ENCODE measurements at places on chromosomes 6 and 20. TPM values are rescaled to one million over a fixed set of nuclear protein-coding genes. Genes with fewer than 3 reads are reported as not detected.

SLC17A1 gene
- total RNA-seq: not detected

DNAH8 gene
- not detected for total RNA-seq

SAMD5 gene
- total RNA-seq: 13.4 TPM

DEFB124 gene
- total RNA-seq: not detected

B3GAT2 gene
- not detected for total RNA-seq

F13A1 gene
- 56.8 TPM for total RNA-seq

DEK gene
- 75.7 TPM for total RNA-seq

LY6G6C gene
- total RNA-seq: not detected

DNA sequence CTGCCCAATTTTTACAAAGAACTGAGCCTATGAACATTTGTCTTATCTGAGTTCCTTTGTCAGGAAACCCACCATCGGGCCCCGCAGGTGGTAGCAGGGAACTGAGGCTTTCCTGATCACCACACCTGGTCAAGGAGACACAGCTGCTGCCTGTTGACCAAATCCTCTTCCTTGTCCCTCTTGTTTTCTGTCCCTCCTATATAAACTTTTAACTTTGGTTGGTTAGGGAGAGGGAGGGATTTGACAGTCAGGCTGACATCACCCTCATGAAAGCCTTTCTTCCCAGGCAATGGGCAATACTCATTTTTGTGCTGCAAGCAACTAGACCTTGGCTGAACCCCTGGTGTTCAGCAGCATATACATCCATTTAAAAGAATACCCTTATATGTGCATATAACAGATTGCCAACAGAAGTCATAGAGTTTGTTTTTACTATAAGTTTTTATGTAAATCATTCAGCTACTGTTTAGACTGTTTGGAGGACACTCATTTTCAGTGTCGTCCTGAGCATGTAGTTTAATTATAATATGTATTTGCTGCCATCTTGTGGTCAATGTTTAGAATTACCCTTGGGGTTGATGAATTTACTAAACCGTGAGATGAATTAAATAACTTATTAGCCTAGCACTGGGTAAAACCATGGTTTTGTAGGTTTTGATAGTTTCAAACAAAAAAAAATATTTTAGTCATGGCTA is 17.0 kb downstream of the CRISP1 start:
- DNase-seq: no peak

GRCh38 chr6:130070792-130071191 is 52.4 kb downstream of the L3MBTL3 start:
- no peak for DNase-seq

DNA sequence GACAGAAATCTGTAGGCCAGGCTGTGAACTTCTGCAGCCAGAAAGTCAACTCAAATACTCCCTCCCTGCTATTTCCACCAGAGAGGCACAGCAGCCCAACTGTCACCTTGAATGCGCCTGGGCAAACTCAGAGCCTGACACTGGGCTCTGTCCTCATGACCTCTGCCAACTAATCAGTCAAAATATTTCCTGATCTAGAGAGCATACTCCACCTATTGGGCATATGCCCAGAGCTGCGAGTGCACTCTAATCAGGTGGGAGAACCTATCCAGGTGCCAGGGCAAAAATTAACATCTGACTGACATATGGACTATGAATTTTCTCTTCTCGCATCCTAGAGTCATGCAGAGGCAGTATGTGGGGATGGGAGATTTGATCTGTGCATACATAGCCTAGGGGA is 406.3 kb upstream of the RUNX2 start:
- DNase-seq: no peak

GRCh38 chr6:116267836-116268588 is 11.7 kb downstream of the TSPYL1 start:
- no peak for DNase-seq

- no peak for DNase-seq
Observed at GRCh38 chr6:129507846-129508245, 202.1 kb downstream of the ARHGAP18 start.

- DNase-seq: no peak
Observed at GRCh38 chr6:14274546-14275492, 157.2 kb downstream of the CD83 start.

Measured in left colon (tissue), 2 donors.